Activated CD8-positive, alpha-beta memory T cell treated with anti-CD3 and anti-CD28 coated beads for 4 hours (primary cell): ENCODE measurements at places on chromosomes 4 and X.

DNA sequence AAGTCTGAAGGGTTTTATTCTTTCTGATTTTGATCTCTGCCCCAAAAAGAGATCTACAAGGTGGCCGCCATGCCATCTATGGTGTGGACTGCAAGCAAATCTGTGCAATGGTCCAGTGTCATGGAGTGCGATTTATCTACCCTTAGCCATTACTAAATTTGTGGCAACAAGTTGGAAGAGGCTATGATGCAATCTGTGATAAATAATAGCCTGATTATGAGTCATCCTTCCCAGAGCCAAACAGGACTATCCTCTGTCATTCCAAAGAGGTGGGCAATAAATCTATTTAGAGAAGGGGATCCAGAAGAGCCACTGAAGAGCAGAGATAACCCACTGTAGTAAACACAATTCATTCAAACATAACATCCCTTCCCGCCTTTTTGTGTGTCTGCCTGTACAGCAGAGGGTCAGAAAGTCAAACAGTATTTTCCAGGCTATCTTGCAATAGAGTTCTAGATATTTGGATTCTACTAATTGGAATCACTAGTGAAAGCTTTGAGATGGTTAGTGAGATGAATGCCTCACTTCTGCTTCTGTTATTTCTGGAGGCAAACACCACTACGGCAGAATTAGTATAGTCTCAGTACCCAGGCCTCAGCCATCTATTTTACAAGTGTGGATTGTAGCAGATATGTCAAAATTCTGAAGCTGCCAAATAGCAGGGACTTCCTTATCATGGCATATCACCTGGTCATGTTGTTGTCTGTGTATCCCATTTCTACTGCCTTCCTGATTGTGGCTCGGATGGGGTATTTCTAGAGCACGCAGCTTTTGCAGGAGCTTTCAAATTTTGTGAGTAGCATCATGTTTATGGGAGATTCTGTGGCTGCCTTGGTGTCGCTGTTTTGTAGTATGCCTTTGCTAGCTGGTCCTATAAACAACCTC is 192.0 kb downstream of the SMIM20 start:
- DNase-seq: no peak

GRCh38 chr4:60344908-60345307 is 855.2 kb upstream of the ADGRL3 start:
- DNase-seq: no peak

- DNase-seq: no peak
Measured at GRCh38 chr4:140904904-140905303, 148.7 kb upstream of the TBC1D9 start.

GRCh38 chrX:118718737-118719136 is 8.7 kb upstream of the IL13RA1 start:
- no peak for DNase-seq

GRCh38 chr4:168629566-168629965 is 132.7 kb downstream of the PALLD start:
- DNase-seq: no peak

- no peak for DNase-seq
Measured at GRCh38 chrX:20132666-20133065, 9.0 kb downstream of the EIF1AX start.

- no peak for DNase-seq
Measured at GRCh38 chr4:73520821-73521220, 39.3 kb downstream of the AFM start.

- DNase-seq: no peak
Measured at GRCh38 chr4:139767585-139767984, 102.0 kb downstream of the MGST2 start.

- no peak for DNase-seq
Measured at GRCh38 chrX:119541188-119541587, 24.0 kb downstream of the STEEP1 start.

DNA sequence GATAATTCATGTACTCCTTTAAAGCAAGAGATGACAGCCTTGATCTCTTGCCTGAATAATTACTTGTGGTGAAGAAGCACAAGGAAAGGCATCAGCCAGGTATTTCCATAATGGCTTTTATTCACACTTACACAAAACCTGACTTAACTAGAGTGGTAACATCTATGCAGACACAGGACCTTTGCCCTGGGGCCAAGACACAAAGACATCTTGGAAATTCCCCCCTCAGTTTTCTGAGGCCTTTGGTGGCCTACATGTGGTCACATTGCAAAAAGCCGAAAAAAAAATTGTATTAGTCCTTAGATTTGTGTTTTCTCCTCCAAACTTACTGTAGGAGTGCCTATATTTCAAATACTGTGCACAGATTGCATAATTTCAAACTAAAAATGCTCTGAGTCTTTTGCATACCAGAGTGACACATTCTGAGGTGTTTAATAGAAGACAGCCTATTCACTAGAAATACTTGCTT is 172.4 kb downstream of the PDGFC start:
- DNase-seq: no peak

DNA sequence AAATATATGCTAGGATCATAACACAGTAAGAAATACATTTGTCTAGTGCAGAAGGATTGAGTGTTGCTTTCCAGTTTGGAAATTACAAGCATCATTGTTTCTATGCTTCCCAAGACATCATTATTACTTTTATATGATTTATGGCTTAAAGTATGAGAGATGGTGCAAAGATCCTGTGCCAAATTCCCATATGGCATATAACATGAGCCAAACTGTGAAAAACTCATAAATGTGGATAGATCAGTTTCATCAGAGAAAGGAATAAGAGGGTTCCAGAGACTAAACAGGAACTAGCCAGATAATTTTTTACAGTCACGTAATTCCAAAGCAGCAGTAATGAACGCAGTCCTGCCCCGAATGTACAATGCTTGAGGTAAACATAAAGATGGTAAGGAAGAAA is 126.3 kb downstream of the PRDM5 start:
- no peak for DNase-seq

DNA sequence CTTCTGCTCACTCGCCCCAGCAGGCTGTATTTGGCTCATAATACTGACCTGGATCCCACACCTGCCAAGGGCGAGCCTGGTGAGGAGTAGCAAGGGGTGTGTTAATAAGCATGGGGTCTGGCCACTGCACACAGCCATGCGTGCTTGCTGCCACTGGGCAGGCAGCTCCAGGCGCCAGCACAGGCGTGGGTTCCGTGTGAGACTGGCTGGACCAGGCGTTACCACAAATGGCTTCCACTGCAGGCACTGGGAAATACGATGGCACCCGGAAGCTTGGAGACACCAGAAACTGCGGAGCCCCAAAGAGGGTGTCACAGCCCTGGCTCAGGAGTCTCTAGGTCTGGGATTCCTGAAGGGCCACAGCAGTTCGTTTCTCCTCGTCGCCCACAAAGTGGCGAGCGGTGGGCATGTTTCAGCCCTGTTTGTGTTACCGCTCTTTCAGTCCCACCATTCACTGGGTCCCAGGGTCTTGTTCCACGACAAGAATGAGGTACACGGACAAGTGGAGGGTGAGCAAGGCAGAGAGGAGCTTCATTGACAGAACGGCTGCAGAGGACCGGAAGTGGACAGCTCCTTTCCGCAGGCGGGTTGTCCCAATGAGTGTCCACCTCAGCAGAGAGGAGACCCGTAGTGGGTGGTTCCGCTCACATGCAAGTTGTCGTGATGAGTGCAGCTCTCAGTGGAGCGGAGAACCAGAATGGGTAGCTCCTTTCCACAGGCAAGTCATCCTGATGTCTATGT is 428.9 kb downstream of the EPHA5 start:
- no peak for DNase-seq

DNA sequence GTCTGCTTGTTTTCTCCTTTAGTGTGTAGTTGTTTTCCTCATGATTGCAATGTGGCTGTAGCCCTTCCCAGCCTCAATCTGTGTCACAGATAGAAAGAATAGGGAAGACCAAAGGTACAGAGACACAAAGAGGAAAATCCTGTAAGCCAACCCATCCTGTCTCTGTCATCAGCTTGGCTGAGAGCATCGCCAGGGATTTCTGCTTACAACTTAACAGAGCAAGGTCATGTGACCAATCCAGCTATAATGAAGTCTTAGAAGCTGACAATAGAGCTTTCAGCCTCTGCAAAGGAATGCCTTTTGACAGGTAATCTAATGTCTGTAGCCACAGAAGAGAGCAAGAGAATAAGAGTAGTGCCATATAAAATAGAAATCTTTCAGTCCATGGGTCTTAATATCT is 1598.0 kb upstream of the AGA start:
- DNase-seq: no peak

GRCh38 chr4:52856801-52857200 is 5.3 kb upstream of the RASL11B start:
- DNase-seq: no peak

DNA sequence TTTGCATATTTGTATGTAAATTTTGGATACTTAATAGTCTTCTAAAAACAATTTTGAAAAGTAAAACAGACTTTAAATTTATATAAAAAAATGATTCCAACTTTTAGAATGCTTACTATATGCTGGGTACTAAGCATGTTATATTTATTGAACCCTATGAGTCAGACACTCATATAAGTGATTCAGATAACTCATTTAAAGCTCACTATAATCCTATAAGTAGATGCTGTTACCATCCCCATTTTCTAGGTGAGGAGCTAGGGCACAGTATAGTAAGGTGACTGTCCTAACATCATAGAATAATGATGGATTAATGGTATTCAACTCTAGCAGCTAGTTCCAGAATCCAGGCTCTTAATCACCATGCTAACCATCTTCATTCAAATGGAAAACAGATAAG is 877.0 kb upstream of the GRID2 start:
- no peak for DNase-seq

DNA sequence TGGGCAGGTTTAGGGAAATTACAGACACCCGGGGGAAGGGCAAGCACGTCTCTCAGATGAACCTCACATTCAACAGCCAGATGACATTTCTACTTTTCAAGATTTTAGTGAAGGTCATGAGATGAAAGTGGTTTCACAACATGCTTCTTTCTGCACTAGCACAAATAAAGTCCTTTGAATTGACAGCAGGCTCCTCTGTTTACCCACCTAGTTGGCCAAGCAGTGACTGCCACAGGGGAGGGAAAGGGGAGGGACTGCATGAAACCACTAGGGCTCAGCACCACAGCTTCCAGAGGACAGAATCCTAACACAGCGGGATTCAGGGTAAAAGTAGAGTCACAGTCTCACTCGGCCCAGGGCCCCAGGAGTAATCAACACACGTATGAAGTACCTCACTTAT is 6.2 kb downstream of the RAB40A start:
- no peak for DNase-seq

DNA sequence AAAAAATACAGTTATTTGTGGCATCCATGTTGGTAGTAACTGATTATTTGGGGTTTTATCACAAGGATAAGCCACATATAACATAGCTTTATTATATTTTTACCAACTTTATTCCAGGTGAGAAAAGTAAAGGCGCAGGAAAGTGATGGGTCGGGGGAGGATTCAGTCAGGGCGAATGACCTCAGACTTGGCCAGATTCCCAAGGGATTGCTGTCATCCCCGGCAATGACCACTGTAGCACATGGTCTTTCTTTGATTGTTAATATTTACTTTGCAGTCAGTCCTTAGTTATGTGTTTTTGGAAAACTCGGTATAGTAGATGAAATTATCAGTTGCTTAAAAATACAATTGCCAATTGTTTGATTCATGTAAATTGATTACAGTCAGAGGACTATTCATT is 17.6 kb downstream of the GRIA3 start:
- no peak for DNase-seq

- no peak for DNase-seq
Measured at GRCh38 chr4:47415719-47416118, 47.8 kb downstream of the COMMD8 start.

DNA sequence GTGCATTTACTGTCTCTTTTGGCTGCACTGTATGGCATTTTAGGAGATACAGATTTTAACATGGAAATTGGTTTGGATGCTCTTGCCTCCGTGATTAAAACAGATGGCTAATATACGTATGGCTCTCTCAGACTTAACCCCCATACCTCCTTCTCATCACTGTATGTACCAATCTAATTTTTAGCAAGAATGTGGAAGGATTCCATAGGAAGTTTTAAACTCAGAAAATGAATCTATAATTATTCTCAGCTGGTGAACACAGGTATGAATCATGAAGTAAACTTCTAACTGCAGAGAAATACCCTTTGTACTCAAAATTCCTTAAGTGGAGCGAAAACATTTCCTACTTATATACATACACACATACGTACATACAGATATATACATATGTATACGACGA is 210.5 kb upstream of the NEIL3 start:
- no peak for DNase-seq

DNA sequence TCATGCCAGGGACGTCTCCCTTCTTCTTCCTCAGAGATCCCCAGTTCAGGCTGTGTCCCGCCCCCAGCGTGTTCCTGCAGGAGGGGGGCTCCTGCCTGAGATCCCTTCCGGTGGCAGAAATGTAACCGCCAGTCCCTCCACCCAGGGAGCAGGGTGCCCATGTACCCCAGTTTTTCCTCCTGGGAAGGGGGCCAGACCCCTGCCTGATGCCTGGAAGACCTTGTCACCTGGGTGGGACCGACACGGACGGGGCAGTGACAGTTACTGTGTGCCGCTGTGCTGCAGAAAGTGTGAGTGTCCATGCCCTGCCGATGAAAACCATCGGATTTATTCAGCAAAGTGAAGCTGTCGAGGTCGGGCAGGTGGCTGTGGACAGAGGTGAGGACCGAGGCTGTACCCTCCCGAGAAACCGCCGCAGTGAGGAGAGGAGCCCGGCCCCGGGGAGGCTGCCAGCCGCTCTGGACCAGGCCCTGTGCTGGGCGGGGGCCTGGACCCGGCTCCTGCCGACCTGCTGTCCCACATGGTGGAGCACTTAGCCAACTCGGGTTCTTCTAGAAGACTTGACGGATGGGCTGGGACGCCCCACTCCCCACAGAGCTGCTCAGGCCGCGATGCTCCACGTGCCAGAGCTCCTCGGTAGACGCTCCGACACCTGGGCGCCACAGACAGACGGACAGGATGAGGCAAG is 36.7 kb upstream of the HMX1 start:
- no peak for DNase-seq

DNA sequence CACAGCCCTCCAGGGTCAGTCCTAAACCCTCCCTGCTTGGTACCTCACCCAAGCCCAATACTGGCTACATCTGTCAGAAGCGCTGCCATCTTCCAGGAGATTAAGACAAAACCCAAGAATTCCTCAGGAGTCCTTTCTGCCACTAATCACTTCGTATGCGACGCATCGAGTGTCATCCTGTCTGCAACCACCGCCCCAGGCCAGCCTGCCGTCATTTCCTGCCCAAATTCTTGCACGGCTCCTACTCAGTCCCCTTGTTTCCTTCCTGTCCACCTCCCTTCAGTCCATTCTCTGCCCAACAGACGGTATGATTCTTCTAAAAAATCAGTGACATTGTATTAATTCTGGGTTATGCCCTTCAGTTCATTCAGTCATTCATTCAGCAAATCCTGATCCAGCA is 113.6 kb downstream of the NFKB1 start:
- no peak for DNase-seq

DNA sequence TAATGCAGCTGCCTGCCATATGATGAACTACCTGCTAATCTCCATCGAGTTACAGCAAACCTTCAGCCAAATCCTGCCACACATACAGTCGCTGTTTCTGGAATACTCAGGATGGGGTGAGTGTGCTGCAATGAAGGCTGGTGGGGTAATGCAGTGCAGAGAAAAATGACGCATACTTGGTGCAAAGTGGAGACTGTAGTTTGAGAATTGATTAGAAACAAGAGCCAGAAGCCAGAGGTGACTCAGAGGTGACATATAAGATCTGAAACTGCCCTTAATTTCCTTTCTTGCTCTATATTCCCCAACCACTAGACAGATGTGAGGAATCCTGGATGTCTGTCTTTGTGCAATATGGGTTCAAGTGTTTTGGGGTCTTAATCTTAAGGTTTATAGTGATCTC is 22.0 kb downstream of the C4orf54 start:
- no peak for DNase-seq
